Activated CD4-positive, alpha-beta memory T cell treated with anti-CD3 and anti-CD28 coated beads, Interleukin-2, amount 10 ng/mL, durations not matched to agents 7 days and 5 days (primary cell): ENCODE measurements at places on chromosomes 1 and 21. TPM values are rescaled to one million over a fixed set of nuclear protein-coding genes. Genes with fewer than 3 reads are reported as not detected.
A peak's percentile ranks its signal among the peaks of the same experiment; 100 is the strongest.

Gene NCAM2
- total RNA-seq, result not detected

Gene MMEL1
- total RNA-seq, result 1.0 TPM

Gene TNFRSF8
- total RNA-seq, result 32.9 TPM

Gene CLCA1
- not detected for total RNA-seq

GRCh38 chr1:160066829-160067745, 2.9 kb downstream of the KCNJ10 start:
- H3K4me3 ChIP-seq, result no peak overlapping the region
- peaks cover 18% of the 10 kb centered on the region for H3K4me1 ChIP-seq
- peaks cover 55% of the 10 kb centered on the region for H3K27me3 ChIP-seq

GRCh38 chr1:67162954-67163353, 3.3 kb upstream of the IL23R start:
- peak overlapping the region; percentile 1 for H3K4me3 ChIP-seq
- H3K4me1 ChIP-seq, result peaks cover 44% of the 10 kb centered on the region
- peak overlapping the region; percentile 81 for H3K27ac ChIP-seq
- peaks cover 4% of the 10 kb centered on the region for H3K36me3 ChIP-seq
- DNase-seq, result peak; percentile 71

- H3K4me1 ChIP-seq, result peaks cover 13% of the 10 kb centered on the region
- no peak overlapping the region for H3K27ac ChIP-seq
- no peaks in the 10 kb centered on the region for H3K27me3 ChIP-seq
- H3K36me3 ChIP-seq, result peaks cover 11% of the 10 kb centered on the region
Measured at GRCh38 chr1:91846639-91847013, 39.3 kb downstream of the TGFBR3 start.

DNA sequence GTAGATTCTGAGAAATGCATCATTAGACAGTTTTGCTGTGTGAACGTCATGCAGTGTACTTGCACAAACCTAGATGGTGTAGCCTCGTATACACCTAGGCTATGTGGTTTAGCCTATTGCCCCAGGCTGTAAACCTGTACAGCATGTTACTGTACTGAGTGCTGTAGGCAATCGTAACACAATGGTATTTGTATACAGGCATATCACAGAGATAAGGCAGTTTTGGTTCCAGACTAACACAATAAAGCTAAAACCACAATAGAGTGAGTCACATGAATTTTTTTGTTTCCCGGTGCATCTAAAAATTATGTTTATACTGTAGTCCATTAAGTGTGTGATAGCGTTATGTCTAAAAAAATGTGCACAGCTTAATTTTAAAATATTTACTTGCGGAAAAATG, 6.9 kb downstream of the IL10RB start:
- H3K4me3 ChIP-seq, result no peak overlapping the region
- peaks cover 67% of the 10 kb centered on the region for H3K36me3 ChIP-seq
- no peaks in the 10 kb centered on the region for H3K27me3 ChIP-seq
- no peak overlapping the region for H3K27ac ChIP-seq
- no peak for DNase-seq

DNA sequence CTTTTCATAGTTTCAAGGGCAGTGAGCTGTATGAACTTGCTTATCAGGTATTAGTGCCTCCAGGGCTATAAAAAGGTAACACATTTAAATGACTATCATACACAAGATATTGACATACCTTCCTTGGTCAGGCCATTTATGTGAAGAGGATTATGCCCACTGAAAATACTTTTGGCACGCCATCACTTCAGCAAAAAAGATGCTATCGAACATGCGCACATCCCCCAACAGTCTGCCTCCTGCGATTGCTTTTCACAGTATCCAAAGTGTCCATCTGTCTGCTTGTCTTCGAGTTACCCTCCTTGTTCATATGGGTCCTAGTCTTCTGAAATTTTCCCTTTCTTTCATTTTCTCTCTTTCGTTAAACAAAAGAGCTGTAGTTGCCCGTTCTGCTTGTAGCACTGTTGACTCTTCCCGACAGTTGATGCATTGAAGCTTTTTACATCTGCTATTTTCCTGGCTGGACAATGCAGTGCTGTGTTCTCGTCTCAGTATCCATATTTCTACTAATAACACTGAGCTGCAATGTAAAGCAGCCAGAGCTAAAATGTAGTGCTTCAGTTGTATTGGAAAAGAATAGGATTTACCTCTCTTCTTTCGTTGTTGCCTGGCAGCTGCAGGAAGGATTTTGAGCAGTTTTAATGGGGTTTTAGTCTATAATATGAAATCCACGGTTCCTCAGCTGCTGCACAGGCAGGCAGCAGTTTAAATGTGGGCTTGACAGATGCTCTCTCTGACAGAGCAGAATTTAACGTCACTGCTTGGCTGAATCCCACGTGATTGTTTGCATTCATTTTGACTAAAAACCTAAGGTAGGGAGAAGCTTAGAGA, at the start of gene B3GALT2:
Gene B3GALT2, minus strand, starts transcription at position 713 of the 831 bp plus-strand sequence. CDS start 5,051 bp downstream, outside the sequence.
- H3K4me3 ChIP-seq, result peak within 1 kb of the TSS; percentile 72
- peak; percentile 30 for DNase-seq
- H3K36me3 ChIP-seq, result peaks cover 13% of the 10 kb centered on the region

DNA sequence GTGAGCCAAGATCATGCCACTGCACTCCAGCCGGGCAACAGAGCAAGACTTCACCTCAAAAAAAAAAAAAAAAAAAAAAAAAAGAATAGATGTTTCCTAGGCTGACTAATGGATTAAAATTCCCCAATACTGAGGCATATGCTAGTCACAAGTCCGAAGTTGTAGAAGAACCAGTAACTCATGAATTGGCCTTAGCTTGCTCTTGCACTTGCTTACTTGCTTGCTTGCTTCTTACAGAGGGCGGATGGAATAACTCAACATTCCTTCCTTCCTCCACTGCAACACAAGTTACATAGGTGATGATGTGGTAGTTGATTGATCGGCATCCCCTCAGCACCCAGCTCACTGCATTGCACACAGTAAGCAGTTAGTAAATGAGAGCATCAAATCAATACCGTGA, 2.8 kb upstream of the TARS2 start:
- H3K27me3 ChIP-seq, result peaks cover 2% of the 10 kb centered on the region
- DNase-seq, result no peak
- H3K27ac ChIP-seq, result no peak overlapping the region
- H3K4me3 ChIP-seq, result no peak overlapping the region
- H3K4me1 ChIP-seq, result peaks cover 23% of the 10 kb centered on the region
- peaks cover 7% of the 10 kb centered on the region for H3K36me3 ChIP-seq
